ENCODE measurements at places on chromosomes 12 and 14.

- DNase-seq, result peak; percentile 80
Observed at GRCh38 chr12:18383203-18383602, 121.9 kb downstream of the PIK3C2G start.

DNA sequence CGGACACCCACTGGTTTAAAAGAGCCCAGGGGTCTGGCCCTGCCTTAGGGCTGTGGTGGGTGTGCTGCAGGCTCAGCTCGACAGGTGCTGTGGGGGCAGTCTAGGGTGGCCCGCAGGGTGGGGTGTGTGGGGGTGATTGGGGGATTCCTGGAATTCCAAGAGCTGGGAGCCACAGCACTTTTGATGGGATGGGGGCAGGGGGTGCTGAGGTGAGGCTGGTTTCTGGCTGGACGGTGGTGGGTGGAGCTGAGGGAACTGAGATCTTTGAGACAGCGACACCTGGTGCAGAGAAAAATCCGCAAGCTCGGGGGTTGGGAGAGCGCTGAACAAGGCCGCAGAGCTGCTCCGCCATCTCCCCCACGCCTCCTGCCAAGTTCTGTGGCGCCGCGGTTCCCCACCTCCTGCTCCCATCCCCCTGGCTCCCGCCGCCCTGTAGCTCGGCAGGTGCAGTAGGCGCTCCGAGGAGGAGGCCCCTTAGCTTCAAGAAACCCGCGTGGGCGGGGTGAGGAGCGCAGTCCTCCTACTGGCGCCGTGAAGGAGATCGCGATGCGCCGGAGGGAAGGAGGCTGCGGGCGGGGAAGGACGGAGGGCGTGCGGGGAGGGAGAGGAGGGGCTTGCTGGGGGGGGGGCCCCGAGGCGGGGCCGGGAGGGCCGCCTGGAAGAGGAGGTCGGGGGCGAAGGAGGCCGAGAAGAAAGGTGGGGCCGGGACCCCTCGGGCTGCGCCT, 1.3 kb upstream of the TEDC1 start:
- DNase-seq, result peak; percentile 72

- DNase-seq, result no peak
Observed at GRCh38 chr14:104515059-104515810, 64.3 kb upstream of the C14orf180 start.

- DNase-seq, result no peak
Observed at GRCh38 chr12:116595186-116595585, 36.0 kb downstream of the MAP1LC3B2 start.

- peak; percentile 33 for DNase-seq
Observed at GRCh38 chr12:82835217-82835616, 148.5 kb downstream of the TMTC2 start.

DNA sequence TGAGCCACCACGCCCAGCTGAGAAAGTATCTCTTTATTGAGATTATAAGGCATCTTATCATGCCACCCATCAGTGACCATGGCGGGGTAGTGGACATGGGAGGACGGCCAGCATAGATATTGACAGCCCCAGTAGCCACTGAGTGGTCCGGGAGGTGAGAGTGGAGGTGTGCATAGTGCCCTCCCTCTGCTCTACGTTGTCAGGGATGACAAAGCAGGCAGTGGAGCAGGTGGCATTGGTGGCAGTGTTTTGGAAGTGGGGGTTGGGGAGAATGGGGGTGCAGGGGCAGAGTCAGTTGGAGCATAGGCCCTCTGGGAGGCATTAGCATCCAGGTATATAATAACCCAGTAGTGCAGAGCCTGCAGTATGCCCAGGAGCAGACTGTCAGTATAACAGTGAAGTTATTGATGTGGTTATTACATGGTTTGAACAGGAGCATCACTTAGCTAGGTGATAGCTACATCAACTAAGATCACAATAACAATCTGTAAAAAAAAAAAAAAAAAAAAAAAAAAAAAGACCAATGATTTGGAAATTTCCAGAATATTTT, 41.1 kb downstream of the GNG2 start:
- no peak for DNase-seq

- no peak for DNase-seq
Observed at GRCh38 chr14:62213516-62213915, 451.3 kb downstream of the SNAPC1 start.

DNA sequence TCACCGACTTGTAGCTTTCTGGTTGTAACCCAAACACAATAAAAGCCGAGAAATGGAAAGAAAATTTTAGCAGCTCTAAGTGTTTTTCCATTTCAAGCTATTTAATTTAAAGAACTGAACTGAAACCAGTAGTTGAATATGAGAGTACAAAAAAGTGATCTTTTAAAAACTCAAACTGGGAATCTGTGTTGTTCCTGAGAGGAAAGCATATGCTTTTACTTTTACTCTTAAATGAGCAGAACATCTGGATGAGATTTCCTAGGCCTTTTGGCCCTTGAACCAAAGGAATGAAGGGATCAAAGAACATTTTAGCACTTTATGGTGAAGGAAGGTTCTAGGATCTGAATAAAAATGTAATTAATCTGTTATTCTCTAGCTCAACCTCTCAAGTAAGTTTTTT, 1.3 kb downstream of the KERA start:
- DNase-seq, result no peak

DNA sequence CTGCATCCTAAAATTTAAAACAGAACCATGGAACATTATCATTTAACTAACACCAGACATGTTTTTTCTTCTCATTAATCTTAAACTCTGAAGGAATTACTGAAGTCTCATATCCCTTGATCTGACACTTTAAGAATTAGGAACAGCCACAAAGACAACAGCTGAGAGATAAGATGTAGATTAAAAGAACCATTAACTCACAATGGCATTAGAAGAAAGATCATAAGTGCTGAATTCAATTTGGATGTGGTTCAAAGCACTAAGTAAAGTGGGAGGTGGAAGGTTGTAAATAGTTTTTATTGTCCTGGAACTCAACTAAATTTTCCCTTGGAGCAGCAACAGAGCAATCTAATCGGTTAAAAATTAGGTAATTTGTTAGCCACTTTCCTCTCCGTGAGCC, 199.0 kb upstream of the ATP2B1 start:
- no peak for DNase-seq

- DNase-seq, result no peak
Observed at GRCh38 chr12:112916270-112916669, 9.5 kb downstream of the OAS1 start.

- no peak for DNase-seq
Observed at GRCh38 chr14:95097385-95097784, 59.9 kb downstream of the DICER1 start.

GRCh38 chr12:69981881-69982475, 157.0 kb downstream of the MYRFL start:
- no peak for DNase-seq

- DNase-seq, result no peak
Observed at GRCh38 chr14:39665075-39665475, 232.8 kb upstream of the FBXO33 start.

- no peak for DNase-seq
Observed at GRCh38 chr14:74942608-74943007, 12.8 kb downstream of the PGF start.

DNA sequence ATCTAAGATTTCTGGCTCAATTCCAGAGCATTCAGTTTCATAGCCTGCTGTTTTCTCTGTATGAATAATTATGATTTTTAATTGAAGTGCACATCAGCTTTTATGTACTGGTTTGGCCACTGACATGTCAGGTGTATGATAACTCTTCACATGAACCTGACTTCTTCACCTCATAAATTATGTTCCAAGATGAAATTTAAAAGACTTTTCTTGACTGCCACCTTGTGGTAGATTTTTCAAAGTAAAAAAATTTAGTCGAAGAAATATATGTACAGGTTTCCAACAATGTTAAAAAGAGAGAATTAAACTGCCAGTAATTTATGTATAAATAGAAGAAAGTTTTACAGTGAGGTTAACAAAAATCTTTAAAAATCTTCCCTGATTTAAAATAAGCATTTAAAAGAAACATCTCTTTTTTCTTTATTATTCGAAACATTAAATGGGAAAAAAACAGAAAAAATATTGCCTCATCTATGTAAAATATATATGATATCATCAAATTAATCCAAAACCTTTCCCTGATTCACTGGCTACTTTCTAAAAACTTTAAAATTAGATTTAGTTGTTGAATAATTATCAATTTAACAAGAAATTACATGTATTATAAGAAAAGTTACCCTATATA, 124.9 kb upstream of the ATXN7L3B start:
- peak; percentile 13 for DNase-seq

DNA sequence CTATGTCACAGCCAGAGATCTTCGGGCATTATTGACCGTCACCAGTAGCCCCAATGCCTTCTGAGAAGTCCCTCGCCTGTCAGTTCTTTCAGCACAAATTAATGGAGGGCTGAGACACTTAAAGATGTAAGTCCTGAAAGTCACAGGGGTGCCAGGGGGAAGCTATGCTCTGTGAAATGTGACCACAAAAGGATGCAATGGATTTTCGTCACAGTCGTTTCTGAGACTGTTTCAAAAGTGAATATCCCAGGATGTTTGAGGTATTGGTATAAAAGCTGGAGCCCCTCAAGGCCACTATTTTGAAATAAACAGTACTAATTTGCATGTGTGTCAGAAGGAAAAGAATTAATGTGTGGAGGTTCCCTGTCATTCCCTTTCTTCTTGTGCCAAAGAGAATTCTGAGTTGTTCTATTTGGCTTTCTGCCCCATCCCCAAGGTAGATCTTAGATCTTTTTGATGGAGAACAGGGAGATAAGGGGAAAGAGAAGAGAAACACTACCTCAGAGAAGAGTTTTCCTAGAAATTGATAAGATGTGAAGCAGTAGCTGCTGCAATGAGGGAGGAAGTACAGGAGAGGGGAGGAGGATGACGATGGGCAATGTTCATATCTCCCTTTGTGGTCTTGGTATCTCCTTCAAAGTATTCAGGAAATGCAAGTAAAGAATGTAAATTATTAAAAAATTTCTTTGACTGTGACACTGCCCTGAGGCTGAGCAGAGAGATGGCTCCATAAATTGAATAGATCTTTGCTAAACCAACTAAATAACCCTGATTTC, 101.8 kb upstream of the NAP1L1 start:
- peak; percentile 2 for DNase-seq

DNA sequence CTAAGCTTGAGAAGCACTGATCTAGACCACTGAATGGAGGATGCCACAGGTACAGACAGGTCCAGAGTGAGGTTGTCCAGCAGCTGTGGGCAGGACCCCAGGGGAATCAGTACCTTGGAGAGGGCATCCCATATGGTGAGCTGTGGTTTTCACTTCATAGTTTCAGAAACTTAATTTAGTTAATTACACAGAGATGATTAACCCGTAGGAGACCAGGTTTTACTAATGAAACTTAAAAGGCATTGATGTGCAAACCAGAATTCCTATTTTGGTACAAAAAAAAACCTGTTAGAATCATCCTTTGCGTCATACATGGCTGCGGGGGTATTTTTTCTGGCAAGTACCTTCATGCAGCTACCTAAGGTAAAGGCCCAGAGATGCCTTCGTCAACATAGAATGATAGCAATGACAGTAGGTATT, 159.3 kb downstream of the DACT1 start:
- DNase-seq, result no peak

GRCh38 chr12:111756681-111757080, 10.1 kb upstream of the ALDH2 start:
- DNase-seq, result no peak

DNA sequence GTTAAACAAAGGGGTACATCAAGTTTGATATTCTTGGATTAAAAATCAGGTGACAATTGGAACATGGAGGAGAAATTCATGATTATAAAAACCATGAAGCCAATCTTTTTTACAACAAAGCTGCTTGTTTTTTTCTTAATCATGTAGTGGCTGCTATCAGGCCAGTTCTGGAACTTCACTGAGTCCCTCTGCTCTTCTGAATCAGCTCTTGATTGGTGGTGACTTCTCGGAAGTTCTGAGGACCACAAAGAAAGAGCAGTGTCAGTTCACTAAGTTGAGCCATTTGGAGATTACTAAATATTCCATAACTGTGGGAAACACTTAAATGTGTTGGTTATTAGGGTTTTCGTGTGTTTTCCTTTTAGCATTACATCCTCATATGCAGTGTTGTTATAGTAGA, 8.5 kb downstream of the EIF4B start:
- no peak for DNase-seq

DNA sequence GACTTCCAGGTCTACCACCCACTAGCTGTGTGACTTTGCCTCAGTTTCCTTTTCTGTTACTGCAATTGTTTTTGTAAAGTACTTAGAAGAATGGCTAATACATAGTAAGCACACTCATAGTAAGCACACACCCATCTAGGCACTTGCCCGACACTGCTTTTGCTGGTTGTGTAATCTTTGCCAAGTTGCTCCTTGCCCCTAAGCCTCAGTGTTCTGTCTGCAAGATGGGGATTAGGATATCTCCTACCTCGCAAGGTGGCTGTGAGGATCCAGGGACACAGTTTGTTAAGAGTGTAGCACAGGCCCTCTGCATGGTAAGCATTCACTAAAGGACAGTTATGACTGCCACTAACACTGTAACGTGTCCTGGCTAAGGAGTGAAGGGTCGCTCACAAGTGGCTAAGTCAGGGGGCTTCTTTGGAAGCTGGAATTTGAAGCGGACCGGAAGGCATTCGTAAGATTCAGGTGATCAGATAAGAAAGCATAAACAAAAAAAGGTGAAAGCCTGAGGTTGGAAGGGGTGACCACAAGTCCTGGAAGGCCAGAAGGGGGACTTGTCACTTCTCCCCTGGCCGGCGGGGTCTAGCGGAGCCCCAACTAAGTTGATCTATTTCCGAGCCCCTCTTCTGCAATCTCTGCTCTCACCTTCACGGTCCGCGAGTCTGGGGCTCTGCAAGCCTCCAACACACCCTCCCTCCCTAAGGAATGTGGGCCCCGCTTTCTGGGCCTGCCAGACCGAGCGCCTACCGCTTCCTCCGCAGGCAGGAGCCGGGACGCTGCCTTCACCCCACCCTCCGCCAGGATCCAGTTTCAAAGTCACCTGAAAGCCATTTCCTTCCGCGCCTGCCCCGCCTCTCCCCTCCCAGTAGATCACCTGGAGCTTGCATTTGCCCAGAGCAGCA, 1.5 kb upstream of the PLEKHG3 start:
- no peak for DNase-seq

DNA sequence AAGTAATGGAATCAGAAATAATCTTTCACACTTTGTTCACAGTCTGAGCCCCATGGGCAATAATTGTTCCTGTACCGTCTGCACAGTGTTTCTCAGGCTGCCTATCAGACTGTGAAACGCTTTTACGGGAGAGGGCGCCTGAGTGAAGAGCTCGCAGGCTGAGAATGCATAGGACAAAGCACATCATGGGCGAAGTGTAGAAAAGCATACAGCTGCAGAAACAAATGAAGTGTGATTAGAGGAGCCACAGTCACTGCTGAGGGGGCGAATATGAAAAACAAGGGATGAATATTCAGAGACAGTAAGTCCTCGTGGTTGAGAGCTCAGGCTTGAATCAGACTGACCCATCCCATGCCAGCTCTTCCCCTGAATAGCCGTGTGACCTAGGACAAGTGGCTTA, 438.4 kb upstream of the DCN start:
- DNase-seq, result no peak

DNA sequence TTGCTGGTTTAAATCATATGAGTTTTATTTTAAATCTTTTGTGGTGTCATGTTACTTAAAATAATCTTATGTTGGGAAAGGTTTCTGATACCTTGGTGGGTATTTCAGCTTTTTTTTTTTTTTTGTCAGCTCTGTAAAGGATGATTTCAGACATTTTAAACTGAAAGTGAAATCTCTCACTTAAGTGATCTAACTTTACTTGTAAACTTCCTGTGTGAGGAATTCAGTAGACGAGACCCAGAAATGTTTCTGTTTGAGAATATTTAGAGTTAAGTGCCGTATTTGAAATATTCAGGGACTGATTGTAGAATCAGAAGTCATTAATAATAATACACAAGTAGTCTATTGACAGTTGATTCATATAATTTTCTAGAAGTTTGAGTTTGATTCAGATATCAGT, 37.8 kb downstream of the PROX2 start:
- no peak for DNase-seq

Measured in HFFc6 (cell line).